ENCODE measurements at places on chromosomes 7 and 10. TPM values are rescaled to one million over a fixed set of nuclear protein-coding genes. Genes with fewer than 3 reads are reported as not detected.

The SORBS1 gene
- 0.74 TPM for total RNA-seq

The LRRD1 gene
- 0.41 TPM for total RNA-seq

The OPN4 gene
- total RNA-seq = not detected

The SLC26A5 gene
- total RNA-seq = not detected

The KIF5B gene
- 169 TPM for total RNA-seq

The TFR2 gene
- total RNA-seq = 0.08 TPM

The ACBD7 gene
- total RNA-seq = 0.99 TPM

The NEUROD6 gene
- not detected for total RNA-seq

The FGL2 gene
- 39.3 TPM for total RNA-seq

The SPDYE5 gene
- total RNA-seq = not detected

The INA gene
- total RNA-seq = 0.33 TPM

DNA sequence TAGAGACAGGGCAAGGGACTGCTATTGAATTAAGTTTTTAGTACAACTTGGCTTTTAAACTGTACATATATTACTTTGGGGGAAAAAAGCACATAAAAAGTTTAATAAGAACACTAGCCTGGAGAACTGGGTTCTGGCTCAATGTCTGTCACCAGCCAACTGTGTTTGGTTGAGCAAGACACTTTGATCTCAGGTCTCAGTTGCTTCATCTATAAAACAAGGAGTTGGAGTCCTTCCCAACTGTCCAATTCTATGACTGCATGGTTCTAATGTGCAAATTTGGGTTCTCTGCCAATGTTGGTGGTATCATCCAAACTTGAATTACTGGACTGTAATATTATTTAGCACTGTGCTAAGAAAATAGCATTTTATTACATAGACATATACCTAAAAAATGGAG lies 50.3 kb downstream of the ATXN7L1 start:
- DNase-seq = peak; percentile 85

- DNase-seq = peak; percentile 36
Measured at GRCh38 chr7:98240961-98241673, 10.9 kb downstream of the TECPR1 start.

- no peak for DNase-seq
Measured at GRCh38 chr7:113142385-113143119, 24.2 kb upstream of the SMIM30 start.

DNA sequence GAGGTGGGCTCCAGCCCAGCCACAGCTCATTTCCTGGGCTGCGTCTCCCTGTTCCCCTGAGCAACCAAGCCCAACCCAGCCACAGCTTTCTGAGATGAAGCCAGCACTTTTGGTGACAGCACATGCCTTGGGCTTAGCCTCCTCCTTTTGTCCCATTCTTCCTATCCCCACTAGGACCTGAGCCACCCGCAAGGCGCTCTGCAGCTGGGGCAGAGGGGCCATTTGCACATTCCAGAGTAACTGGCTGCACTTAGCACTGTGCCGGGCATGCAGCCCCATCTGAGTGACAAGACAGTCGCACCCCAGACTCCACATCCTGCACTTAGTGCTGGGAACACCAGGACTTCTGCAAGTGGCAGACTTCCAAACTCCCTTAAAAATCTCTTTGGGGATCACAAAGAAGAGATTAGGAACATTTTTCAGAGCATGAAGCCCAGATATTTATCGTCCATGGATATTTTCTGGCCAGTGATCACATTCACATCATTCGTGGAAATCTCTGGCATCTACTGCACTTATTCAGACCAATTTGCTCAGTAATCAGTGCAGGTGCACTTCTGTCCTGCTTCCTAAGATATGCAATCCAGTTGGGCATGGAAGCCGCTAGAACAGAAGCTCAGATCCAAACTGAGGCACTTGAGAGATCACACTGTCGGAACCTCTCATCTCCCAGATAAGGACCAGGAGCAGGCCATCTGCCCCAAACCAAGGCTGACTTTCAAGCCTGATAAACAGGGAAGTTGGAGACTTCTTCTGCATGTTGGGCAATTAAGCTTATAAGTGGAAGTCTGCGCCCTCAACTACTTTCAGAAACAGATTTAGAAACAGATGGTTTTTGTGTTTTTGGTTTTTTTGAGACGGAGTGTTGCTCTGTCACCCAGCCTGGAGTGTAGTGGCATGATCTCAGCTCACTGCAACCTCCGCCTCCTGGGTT lies 26.4 kb downstream of the CHST15 start:
- DNase-seq = no peak

- DNase-seq = no peak
Measured at GRCh38 chr10:127976286-127976685, 69.4 kb downstream of the PTPRE start.

- DNase-seq = no peak
Measured at GRCh38 chr10:80284522-80284921, 4.9 kb downstream of the MAT1A start.

DNA sequence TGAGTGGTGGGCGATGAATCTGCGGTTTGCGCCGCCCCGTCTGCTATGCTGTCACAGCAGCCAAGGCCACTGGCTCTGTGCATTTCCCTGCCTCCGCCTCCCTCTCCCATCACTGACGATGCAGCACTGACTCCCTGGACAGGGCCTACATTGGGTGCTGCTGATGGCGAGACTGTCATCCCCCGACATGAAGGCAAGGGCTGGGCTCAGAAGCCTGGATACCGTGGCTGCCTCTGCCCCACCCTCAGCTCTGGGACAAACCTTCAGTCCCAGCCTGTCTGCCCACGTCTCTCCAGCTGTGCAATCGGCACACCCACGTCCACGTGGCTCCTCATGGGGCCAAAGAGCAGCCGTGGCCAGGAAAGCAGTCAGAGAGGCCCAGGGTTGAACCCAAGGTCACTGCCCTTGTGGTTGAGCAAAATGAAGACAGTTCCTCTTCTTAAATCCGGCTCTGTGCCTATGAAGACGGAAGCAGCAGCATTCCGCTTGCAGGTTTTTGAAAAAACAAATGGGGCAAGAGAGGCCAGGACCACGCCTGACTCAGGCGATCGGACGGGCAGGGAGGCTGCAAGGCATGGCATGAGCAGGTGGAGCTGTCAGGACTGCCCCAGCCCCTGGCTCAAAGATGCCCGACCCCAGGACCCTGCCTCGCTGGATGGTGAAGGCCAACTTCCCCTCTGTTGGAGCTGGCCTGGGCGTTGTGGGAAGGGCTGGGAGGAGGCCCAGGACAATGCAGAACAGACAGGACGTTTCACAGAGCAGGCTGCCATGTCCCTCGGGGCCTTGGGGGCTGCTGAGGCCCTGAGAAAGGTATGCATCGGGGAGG lies 517.5 kb downstream of the DNAJB6 start:
- DNase-seq = no peak

DNA sequence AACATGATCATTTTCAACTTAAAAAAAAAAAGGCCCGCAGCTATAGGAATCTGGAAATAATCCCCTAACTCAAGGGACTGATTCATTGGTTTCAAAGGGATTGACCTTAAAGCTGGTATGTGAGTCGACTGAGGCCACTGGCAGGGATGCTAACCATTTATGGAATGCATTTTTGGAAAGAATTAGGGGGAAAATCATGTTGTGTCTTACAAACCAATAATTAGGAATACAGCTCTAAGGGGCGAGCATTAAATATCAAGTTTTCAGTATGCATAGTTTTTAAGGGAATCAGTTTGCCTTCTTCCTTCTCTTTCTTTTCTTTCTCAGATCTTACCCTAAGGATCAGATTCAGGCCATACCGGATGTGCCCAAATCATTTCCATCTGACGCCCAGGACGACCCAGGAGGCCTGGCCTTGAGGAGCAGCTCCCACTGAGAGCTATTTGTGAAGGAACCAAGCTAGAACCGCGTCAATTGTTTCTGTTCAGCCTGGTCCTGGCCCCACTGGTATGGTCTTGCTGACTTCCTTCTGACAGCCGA lies 48.7 kb downstream of the BPGM start:
- peak; percentile 73 for DNase-seq

GRCh38 chr10:131874991-131875451 lies 25.8 kb upstream of the PPP2R2D start:
- peak; percentile 72 for DNase-seq

GRCh38 chr7:111384065-111384891 lies 178.0 kb downstream of the IMMP2L start:
- DNase-seq = peak; percentile 41

GRCh38 chr10:96249264-96249663 lies 22.1 kb downstream of the BLNK start:
- DNase-seq = no peak

DNA sequence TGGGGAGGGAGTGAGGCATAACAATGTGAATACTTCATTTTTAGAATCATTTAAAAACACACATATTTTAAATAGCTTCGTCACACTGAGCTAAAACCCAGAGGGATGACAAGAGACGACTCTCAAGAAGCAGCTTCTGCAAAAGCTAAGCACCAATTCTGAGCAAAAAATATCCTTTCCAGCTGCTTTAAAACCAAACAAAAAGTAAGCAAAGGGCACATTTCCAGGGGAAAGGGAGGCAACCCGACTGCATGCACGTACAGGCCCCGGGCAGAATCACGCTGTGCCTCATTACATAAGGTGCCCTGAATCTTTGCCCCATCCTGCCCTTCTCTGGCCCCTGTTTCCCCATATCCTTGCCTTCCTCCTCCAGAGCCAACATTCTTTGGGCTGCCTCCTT lies 78.4 kb downstream of the DGKI start:
- peak; percentile 48 for DNase-seq

DNA sequence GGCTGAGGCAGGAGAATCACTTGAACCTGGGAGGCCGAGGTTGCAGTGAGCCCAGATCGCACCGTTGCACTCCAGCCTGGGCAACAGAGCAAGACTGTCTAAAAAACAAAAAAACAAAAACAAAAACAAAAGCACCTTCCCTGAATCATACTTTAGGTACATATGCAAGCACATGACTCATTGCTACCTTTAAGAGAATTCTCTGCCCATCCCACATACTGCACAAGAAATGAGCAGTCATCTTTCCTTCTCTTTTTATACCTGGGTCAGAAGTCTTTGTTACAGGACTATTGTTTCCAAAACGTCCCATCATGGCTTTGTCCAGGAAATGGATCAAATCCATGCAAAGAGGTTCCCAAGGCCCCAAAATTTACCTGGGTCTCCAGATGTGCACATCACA lies 21.5 kb upstream of the AKR1B10 start:
- no peak for DNase-seq

- no peak for DNase-seq
Measured at GRCh38 chr7:146554556-146554955, 438.0 kb downstream of the CNTNAP2 start.

Data from fibroblast of the aortic adventitia (primary cell).